Right cardiac atrium (tissue), 5 donors: ENCODE measurements at places on chromosomes 6 and 20.

GRCh38 chr6:44737829-44738528 lies 350.5 kb downstream of the CDC5L start:
- no peak for DNase-seq

DNA sequence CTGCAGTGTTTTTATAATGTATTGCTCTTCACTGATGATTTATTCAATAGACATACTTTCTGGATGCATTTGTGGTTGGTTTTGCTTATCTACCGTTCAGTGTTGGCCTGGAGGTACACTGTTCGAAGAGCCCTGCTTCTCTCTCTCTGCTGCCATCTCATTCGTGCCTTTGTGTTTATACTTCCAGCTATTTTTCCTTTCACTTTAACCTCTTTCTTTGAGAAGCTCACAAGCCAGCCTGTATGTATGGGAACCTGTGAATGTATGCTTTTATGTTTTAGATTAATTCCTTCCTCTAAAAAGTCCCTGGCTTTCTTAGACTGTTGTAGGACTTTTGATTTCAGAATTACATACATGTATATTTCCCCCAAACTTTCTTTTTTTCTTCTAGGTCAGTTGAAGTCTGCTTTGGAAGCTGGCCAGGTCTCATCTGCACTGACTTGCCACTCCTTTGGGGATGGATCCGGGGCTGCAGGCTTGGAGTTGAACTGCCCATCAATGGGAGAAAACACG lies 83.0 kb downstream of the SCAND1 start:
- DNase-seq, result peak; percentile 38

DNA sequence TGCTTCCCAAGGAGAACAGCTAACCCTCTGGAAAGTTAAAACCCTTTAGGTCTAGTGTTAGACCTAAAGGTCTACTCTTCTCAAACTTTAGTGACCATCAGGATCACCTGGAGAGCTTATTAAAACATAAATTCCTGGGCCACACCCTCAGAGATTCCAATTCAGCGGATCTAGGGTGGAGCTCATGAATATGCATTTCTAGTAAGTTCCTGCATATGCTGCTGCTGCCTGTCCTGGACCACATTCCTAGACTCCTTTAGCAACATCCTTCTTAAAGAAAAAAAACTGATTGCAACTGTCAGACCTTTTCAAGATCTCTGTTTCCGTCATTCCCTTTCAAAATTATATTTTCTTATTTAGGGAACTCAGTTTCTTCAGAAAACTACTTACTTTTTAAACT lies 31.2 kb downstream of the SNAP25 start:
- no peak for DNase-seq

DNA sequence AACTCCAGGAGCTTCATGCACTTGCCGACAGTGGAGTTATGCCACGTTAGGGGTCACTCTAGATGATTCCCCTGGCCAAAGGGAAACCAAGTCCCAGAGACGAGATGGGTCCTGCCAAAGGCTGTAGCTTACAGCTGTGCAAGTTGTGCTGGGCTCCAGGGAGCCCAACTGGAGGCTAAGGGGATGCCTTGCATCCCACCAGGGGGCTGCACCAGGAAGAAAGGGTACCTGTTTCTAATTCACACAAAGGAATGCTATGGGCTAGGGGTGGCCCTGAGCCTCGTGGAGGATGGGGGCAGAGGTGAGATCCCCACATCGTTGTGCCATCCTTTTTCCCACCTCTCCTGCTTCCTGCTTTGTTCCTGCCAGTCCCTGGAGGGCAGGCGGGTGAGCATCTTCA lies 23.7 kb upstream of the SCRT2 start:
- DNase-seq, result no peak

- no peak for DNase-seq
Measured at GRCh38 chr6:52389264-52389625, 27.3 kb downstream of the PAQR8 start.

- no peak for DNase-seq
Measured at GRCh38 chr20:19349879-19350278, 137.4 kb downstream of the SLC24A3 start.

- no peak for DNase-seq
Measured at GRCh38 chr6:23601811-23602345, 524.1 kb upstream of the NRSN1 start.

DNA sequence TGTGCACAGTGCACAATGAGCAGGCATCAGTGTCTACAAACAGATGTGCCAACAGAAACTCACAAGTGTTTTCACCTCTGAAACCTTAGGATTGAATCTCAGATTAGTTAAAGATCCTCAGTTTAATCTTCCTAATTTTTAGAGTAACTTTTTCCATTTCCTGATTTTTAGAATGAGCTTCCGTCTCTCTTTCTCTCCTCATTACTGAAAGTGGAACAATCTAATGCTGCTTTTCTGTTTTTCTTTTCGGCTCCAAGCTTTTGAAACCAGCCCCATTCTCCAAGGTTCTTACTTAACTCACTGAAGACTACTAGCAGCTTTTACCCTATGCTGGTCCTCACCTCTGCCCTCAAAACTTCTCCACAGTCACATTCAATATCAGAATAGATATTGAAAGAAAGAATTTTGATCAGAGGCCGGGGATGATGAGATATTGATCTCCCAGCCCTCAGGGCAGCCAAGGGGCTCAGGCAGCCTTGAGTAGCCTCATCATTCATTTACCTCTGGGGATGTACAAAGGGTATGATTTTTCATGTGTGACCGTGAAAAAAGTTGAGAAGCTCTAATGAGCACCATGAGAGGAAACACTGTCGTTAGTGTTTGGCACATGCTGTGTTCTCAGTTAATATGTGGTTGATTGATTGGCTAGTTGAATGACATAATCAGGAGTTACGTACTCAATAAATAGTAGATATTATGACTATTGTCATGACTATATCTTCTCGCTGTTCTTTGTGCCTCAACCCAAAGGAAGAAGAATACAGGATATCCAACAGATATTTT lies 11.9 kb upstream of the STK38 start:
- no peak for DNase-seq

- no peak for DNase-seq
Measured at GRCh38 chr6:41970436-41970846, 28.8 kb upstream of the CCND3 start.

DNA sequence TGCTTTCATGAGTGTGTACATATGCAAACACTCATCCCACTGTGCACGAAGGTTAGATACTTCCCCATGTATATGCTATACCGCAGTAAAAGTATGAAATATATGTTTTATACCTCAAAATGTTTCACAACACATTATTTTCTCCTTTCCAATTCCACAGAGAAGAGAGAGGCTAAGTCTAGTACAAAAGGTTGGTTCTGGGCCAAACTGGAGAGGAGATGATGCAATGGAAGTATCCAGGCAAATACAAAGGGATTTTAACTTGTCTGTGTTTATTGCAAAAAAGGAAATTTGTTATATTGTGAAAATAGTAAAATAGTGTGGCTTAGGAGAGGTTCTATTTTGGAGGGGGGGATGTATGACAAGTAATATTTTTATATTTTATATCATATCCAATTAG lies 112.6 kb downstream of the PLCB1 start:
- no peak for DNase-seq

GRCh38 chr6:37339741-37340638 lies 13.8 kb upstream of the RNF8 start:
- no peak for DNase-seq

GRCh38 chr6:143842461-143842901 lies 657 bp upstream of the LTV1 start:
- no peak for DNase-seq

DNA sequence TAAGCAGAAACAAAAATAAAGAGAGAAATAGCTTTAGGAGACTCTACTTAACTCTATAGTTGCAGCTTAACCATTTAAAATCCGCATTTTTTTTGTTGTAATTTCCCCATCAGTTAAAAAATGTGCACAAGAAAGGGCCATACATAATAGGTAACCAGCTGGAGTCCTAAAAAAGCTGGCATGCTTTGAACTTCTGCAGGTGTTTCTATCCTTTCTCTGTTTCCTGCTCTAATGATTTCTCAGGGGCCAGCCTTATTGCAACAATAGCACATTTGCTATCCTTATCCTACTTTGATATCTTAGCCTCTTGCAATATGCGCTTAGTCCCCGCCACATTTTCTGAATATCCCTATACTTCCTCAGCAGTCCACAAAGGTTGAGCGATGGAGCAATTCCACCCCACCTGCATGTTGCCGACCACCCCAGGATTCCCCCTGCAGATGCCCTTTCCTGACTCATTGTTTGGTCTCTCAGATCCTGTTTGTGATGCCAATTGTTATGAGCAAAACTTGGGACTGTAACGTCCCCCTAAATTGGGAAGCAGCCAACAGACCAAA lies 48.5 kb downstream of the TRIM27 start:
- DNase-seq, result no peak

GRCh38 chr20:44733341-44734069 lies 12.2 kb upstream of the KCNK15 start:
- peak; percentile 89 for DNase-seq

DNA sequence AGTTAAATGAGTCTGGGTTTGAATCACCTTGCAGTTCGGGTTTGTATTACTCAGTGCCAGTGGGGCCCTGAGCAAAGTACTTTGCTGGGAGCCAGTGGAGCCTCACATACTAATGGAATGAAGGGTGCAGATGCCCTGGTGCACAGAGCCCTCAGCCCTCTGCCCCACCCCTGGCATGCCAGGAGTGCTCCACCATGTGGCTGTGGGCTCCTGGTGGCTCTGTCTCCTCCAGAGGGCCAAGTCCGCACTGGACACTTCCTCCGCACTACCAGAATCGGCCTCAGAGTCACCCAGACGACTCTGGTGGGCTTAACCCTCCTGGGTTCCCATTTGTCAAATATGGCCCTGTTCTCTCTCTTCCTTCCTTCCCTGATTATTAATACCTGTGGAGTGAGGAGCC lies 94.0 kb downstream of the STK35 start:
- no peak for DNase-seq

- DNase-seq, result no peak
Measured at GRCh38 chr6:11473008-11473740, 64.4 kb upstream of the TMEM170B start.

- no peak for DNase-seq
Measured at GRCh38 chr6:6351511-6352025, 31.1 kb upstream of the F13A1 start.

DNA sequence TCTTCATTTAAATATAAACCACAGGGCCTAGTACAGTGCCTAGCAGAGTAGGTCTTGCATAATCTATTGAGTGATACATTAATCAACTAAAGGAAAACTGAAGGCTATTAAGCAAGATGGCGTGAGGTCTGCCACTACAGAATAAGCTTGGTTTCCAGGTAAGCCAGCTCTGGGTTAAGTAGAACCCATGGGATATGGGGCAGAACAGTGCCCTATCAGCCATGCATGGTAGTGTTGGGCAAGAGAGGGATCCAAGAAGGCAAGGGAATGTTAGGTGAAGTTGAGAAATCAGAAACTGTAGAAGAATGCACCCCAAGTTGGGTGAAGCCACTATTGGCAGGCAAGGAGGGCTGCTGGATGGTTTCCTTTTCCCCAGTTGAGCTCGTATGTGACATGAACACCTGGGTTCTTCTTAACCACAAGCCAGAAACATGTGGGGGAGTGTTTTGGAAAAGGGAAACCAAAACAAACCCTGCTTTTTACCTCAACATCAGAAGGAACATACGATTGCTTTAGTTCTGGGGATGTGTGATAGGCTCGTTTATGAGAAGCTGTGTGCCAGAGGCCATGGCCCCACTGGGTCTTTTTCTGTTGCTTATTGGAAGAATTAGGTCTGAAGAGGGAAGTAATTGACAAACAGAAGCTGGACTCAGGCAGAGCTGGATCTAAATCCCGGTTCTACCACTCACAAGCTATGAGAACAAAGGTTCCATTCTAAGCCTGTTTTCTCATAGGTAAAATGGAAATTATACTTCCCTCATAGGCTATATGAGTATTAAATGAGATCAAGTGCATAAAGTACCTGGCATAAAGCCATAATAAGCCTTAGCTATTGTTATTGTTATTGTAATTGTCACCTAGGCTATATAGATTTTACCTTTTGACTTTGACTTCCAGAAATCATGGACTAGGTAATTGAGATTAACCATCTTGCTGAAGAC lies 33.5 kb downstream of the NEDD9 start:
- no peak for DNase-seq

GRCh38 chr6:16901782-16902181 lies 140.5 kb upstream of the ATXN1 start:
- peak; percentile 56 for DNase-seq

GRCh38 chr6:6516666-6517458 lies 71.7 kb upstream of the LY86 start:
- DNase-seq, result peak; percentile 43

GRCh38 chr6:144349690-144350527 lies 64.8 kb downstream of the UTRN start:
- DNase-seq, result no peak

DNA sequence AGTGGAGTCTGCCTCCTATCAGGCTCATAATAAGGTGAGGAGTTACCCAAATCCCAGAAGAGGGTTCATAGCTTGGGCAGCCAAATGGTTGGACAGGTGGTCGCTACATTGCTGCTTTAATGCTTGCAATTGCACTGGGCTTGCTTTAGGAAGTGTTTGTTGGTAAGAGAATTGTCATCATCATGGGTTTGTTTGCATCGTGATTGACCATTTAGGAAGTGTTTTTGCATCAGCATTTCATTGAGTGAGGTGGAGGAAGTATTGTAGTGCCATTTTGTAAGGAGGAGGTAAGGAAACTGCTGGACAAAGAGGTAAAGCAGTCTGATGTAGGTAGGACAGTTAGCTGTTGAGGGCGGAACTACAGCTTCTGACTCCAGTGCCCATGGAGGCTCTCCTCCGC lies 101.5 kb downstream of the ARID1B start:
- no peak for DNase-seq

DNA sequence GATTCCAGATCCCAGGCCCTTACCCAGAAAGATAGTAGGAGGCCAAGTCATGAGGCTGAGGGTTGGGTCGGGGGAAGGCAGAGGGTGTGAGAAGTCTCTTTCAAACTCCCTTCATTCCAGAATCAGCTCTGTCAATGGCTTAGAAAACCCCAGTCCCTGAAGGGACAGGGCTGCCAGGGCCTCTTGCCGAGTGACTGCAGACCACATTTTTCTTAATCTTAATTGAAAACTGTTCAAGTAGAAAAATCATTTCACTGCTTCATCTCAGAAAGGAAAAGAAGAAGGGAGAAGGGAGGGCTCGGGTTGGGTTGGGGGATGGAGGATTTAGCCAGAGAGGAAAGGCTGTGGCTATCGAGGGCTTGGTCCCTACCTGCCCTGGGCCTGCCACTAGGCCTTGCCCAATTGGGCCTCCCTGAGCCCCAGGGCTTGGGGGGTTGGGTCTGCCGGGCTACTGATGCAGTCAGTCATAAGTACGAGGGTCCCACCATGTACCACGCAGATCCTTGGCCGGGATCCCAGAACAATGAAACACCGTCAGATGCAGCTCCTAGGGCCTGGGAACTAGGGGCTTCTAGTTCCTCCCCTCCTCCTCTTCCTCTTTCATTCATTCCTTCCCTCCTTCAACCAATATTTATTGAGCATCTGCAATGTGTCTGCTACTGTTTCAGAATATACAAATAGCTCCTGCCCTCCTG lies 44.0 kb upstream of the CTNNBL1 start:
- peak; percentile 63 for DNase-seq

DNA sequence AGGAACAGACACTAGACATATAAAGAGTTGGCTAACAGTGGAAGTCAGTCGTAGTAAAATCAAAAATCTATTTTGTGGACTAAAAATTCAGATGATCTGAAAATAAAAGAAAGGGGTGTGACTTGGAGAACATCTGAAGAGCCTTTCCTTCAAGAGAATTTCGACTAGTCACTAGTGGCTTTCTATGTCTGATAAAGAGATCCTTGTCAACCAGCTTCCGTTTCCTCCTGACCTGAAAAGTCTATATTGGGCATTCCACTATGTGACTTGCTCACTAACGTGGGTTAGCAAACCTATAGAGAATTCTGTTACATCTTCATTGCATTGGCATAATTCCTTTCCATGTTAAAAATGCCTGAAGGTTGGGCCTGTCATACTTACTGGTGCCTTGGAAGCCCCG lies 25.9 kb downstream of the TRAF3IP2 start:
- DNase-seq, result no peak
